ENCODE measurements at places on chromosomes 13 and 19.
A peak's percentile ranks its signal among the peaks of the same experiment; 100 is the strongest.

DNA sequence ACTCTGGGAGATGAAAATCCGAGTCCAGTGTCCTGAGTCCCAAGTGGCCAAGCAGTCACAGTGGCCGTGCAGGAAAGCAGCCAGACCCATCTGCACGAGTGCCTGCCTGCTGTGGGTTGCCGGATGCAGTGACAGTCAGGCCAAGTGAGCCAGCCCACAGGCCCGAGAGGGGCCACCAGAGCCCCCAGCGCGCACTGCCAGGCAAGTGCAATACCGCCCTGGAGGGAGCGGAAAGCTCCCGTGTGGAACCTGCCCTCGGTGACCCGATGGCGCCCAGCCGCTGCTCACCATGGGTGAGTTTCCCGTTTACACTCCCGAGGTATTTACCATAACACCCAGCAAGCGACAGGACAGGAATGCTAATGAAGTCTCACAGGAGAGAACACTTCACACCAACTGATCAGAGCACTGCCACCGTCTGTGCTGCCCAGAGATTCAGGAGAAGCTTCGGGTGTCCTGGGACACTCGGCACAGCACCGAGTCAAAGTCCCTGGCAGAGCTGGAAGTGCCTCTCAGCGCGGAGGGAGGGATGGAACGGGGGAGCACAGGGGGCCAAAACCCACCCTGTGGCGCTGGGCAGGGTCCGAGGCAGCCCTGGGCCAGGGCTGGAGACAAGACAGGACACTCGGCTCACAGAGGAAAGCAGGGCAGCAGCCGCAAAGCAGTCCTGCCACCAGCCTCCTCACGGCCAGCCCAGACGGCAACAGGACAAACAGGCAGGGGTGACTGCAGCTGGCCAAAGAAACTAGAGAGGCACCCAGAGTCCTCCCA lies 21.3 kb upstream of the TINCR start:
- DNase-seq, result no peak
- H3K27me3 ChIP-seq, result no peaks in the 10 kb centered on the region
- H3K27ac ChIP-seq, result no peak overlapping the region
- peaks cover 52% of the 10 kb centered on the region for H3K36me3 ChIP-seq

GRCh38 chr13:77465603-77466195 lies 69.8 kb upstream of the SCEL start:
- no peaks in the 10 kb centered on the region for H3K4me1 ChIP-seq
- H3K27me3 ChIP-seq, result no peaks in the 10 kb centered on the region
- no peak overlapping the region for H3K4me3 ChIP-seq
- H3K36me3 ChIP-seq, result no peaks in the 10 kb centered on the region

DNA sequence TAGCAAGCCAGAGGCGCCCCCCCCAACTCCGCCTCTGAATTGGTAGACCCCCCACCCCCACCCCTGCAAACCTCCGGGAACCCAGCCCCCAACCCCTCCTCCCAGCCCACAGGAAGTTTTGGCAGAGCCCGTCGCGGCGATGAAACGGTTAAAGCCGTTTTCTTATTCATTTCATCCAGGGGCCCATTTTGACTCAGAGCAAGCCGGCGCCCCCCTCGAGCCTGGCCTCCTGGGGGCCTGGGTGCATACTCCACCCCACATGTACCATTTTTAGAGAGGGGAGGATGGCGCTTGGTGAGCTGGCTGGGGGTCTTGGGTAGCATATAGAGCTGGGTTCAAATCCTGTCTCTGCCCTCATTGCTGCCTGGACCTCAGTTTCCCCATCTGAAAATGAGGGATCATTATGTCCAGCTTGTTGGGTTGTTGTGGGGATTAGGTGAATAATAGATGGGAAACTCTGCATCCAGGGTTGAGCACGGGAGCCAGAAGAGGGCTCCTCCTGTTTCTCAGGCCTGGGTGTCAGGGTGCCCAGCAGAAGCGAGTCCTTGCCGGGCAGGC lies 7.9 kb upstream of the JUNB start:
- H3K4me3 ChIP-seq, result peak overlapping the region; percentile 43
- H3K36me3 ChIP-seq, result no peaks in the 10 kb centered on the region
- H3K27me3 ChIP-seq, result no peaks in the 10 kb centered on the region
- no peak for DNase-seq
- peaks cover 14% of the 10 kb centered on the region for H3K4me1 ChIP-seq

DNA sequence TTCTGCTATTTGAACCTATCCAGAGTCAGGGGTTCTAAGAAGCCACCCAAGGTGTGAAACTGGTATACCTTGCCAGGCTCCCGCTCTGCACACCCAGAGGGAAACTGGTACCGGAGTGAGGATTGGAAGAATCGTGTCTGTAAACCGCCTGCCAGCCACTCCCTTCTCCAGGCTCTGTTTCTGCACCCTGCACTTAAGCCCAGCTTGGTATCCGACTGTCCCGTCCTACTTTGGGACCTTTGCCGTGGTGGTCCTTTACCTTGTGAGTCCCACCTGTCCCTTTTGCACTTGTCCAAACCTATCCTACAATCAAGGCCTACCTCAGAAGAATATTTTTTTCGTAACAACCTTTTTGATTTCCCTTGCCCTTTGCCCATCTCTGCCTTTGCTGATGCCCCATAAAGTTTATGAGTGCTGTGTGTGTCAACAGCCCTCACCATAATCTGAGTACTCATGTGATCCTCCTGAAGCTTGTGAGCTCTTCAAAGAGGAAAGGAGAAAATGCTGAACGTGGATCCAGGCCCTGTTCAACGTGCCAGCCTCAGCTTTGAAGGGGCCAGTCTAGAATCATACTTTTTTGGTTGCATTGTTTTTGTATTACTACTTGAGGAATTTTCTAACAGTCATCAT lies 44.7 kb downstream of the GARRE1 start:
- no peaks in the 10 kb centered on the region for H3K36me3 ChIP-seq
- H3K4me3 ChIP-seq, result no peak overlapping the region
- H3K27ac ChIP-seq, result no peak overlapping the region

DNA sequence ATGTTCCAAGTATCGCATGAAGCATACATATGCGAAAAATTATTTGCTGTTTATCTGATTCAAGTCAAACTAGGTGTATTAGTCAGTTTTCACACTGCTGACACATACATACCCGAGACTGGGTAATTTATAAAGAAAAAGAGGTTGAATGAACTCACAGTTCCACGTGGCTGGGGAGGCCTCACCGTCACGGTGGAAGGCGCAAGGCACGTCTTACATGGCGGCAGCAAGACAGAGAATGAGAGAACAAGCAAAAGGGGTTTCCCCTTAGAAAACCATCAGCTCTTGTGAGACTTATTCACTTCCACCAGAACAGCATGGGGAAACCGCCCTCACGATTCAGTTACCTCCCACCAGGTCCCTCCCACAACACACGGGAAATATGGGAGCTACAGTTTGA lies 13.0 kb upstream of the PROZ start:
- no peak overlapping the region for H3K4me3 ChIP-seq
- no peaks in the 10 kb centered on the region for H3K36me3 ChIP-seq
- 0 out of 2 replicates have a peak, but pooled peaks cover 1% of the 10 kb centered on the region for H3K4me1 ChIP-seq
- H3K27me3 ChIP-seq, result no peaks in the 10 kb centered on the region

GRCh38 chr19:29665215-29665825 lies at the start of gene PLEKHF1:
Gene PLEKHF1, plus strand, starts transcription at chr19:29665461. Its CDS starts 8,379 bp downstream, at chr19:29673840.
- H3K27me3 ChIP-seq, result no peaks in the 10 kb centered on the region
- H3K27ac ChIP-seq, result no peak within 1 kb of the TSS

GRCh38 chr19:15212711-15213110 lies 11.9 kb upstream of the NOTCH3 start:
- H3K27ac ChIP-seq, result no peak overlapping the region
- no peaks in the 10 kb centered on the region for H3K4me1 ChIP-seq
- H3K36me3 ChIP-seq, result no peaks in the 10 kb centered on the region

DNA sequence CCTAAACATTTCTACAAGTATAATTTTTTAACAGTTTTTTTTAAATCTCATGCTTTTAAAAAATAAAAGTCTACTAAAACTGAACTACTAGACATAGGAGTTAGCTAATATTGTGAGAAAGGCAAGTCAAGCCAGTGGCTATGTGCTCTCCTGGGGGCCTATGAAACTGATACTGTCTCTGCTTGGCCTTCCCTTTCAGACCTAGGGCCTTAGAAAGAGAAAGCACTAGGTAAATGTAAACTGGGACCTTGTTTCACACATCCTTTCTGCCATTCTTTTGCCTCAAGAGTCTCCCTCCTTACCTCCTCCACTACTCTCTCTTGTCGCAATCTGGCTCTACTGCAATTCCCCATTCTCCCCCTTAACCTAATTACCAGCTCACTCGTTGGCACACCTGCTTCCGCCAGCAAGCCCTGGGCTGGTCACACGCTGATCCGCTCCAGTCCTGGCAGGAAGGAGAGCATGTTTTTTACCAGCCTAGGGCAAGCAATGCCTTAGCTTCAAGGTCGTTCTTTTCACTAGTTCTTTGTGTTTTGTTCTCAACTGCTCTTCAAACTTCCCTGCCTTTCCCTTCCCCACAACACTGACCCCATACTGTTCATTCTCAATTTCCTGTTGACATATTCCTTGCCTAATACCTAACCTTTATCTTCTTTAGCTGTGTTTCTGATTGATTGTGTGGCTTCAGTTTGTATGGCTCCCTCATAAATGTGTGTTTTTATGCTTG lies 23.1 kb downstream of the TBC1D4 start:
- no peaks in the 10 kb centered on the region for H3K27me3 ChIP-seq
- DNase-seq, result no peak
- H3K27ac ChIP-seq, result no peak overlapping the region

- H3K36me3 ChIP-seq, result no peaks in the 10 kb centered on the region
- H3K27ac ChIP-seq, result no peak overlapping the region
- no peak overlapping the region for H3K4me3 ChIP-seq
- no peaks in the 10 kb centered on the region for H3K4me1 ChIP-seq
- no peaks in the 10 kb centered on the region for H3K27me3 ChIP-seq
Measured at GRCh38 chr19:35419805-35420204, 28.3 kb upstream of the FFAR2 start.

DNA sequence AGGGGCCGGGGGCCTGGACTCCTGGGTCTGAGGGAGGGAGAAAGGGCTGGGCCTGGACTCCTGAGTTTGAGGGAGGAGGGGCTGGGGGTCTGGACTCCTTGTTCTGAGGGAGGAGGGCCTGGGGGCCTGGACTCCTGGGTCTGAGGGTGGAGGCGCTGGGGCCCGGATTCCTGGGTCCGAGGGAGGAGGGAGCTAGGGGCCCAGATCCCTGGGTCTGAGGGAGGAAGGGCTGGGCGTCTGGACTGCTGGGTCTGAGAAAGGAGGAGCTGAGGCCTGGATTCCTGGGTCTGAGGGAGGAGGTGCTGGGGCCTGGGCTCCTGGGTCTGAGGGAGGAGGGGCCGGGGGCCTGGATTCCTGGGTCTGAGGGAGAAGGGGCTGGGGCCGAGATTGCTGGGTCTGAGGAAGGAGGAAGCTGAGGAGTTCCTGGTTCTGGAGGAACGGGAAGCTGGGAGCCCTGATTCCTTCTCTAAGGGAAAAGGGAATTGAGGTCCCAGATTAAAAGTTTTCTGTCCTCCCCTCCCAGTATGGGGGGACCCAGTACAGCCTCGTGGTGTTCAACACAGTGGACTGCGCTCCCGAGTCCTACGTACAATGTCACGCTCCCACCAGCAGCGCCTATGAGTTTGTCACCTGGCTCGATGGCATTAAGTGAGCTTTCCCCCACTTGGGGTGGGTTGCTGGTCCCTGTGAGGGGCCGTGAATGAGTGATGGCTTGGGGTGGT lies 721 bp downstream of the MED25 start:
- H3K4me3 ChIP-seq, result peak overlapping the region; percentile 71
- no peak for DNase-seq
- no peaks in the 10 kb centered on the region for H3K36me3 ChIP-seq
- H3K27ac ChIP-seq, result no peak overlapping the region

DNA sequence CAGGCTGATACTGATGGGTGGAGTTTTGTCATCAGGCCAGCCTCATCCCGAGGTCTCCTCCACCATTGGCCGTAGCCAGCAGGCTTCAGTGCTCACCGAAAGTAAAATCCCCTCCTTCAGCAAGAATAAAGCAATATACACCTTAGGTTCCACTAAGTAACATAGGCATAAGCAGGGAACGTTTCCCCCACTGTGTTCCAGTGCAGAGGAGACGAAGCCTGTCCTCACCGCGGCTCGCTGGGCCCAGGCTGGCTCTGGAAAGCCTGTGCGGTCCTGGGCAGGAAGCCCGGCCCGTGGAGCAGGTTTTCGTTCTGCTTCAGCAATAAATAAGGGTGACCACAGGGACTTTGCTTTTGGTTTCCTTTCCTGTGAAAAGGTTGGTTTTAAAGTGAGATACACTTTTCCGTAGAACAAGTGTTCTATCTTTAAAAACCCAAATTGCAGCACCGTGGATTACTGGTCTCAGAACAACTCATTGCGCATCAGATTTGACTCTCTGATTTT lies 16.3 kb upstream of the TEX29 start:
- H3K4me3 ChIP-seq, result no peak overlapping the region
- no peak for DNase-seq
- H3K4me1 ChIP-seq, result no peaks in the 10 kb centered on the region

DNA sequence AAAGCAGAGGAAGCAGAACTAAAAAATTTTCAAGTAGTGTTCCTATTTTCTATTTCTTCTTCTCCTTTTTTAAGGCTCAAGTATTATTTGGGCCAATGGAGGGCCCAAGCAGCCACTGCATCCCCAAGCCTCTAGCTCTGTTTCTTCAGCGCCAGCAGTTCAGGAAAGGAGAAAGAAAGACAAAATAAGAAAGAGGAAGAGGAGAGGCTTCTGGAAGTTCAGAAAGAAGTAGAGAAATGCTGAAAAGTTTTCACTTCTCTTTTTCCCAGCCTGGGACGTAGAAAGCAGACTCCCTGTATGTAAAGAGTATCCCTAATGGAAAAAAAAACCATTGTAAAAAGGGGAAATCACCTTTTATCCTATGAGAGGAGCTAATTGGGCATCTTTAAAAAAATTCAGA lies 165.5 kb upstream of the KLF12 start:
- no peak overlapping the region for H3K27ac ChIP-seq
- H3K4me1 ChIP-seq, result no peaks in the 10 kb centered on the region
- H3K27me3 ChIP-seq, result no peaks in the 10 kb centered on the region
